ENCODE measurements at places on chromosomes 7 and 10.

DNA sequence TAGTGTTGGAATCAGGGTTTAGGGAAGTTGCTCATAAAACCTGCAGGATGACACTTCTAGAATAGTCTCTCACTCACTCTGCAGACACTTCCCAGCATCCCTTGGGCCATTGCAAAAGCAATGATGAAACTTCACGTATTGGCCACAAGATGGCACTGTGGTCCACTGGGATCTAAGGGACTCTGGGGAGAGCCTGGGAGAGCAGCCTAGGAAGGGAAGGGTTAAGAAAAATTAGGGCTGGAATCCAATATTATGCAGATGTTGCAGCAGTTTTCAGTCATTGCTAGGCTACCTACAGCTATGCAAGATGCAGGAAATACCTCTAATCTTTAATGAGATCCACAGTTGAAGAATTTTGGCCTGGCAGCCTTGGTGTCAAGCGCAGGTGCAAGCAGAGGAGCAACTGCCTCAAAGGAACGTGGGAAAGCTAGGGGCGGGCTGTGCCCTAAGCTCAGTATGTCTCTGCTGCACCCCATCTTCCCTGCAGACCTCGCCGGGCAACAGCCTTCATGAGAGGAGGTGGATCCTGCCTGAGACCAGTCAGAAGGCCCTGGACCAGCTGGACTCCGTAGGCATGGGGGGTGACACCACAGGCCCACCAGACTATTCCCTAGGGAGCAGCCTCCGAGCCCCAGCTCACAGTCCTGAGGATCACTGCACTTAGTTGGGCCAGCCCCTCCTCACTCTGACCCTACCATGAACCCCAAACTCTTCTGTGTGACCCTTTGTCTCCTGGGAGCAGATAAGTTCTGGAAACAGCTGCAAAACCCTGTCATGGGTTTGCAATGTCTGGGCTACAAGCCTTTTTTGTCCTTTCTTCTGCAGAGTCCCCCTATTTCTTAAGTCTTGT lies 127.9 kb upstream of the PRSS58 start:
- DNase-seq = peak; percentile 64

DNA sequence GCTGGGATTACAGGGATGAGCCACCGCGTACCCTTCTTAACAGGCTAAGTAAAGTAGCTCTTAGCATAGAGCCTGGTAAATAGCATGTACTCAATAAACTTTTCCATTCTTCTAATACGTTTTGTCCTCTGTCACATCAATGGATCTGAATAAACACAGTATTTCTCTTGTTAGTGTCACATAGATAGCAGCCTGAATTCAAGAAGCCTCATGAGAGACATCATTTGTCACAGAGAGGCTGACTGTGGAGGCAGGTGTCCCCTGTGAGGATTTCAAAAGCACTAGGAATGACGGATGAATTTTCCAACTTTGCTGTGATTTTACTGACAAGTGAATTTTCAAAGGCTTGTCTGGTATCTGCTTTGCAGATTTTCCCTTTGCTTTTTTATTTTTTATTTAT lies 82.6 kb upstream of the CDC14C start:
- DNase-seq = no peak

GRCh38 chr10:18949391-18949790 lies 99.2 kb upstream of the MALRD1 start:
- DNase-seq = no peak

GRCh38 chr7:159169391-159169790 lies 24.7 kb upstream of the VIPR2 start:
- no peak for DNase-seq

DNA sequence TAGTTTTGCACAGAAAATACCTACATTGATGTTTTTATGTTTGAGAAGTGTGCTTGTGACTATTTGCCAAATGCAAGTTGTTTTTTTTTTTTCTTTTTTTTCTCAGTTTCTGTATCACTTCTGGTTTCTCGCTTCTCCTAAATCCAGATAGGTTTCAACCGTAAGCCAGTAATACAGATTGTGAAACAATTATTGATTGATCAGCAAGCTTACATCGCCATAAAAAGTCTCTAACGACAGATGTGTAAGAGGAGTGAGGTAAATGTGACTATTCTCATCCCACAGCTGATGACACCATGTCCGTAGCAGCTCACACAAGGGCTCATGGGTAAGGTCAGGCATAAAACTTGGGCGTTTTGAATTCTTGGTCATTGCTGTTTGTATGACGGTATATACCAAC lies 202.8 kb upstream of the AKR1E2 start:
- no peak for DNase-seq

DNA sequence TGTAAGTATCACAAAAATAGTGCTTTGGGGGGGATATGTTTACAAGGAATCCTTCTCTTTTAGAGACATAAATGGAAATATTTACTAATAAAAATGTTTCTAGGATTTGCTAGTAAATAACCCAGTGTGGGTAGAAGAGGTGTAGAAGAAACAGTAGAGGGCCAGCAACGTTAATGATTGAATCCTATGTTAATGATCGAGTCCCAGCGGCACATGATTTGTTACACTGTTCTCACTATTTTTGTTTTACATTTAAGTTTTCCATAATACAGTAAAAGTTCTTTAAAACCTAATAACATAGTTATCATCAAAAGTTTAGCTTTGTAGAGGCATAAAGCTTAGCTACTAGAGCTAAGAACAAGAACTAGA lies 66.0 kb downstream of the UBE2H start:
- no peak for DNase-seq

DNA sequence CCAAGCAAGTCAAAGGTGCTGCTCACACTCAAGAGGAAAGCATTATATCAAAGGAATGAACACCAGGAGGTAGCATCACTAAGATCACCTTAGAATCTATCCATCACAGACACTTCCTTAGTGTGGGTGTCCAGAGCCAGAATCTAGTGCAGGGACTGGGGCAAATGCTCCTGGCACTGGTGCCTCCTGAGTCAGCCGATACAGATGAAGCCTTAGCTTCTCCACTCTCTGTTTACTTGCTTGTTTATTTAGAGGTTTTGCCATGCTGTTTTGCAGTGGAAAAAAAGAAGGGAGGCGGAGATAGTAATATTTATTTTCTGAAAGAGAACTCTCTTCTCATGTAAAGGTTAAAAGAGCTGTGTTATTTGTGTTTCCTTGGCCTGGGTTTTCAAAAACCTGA lies 303.1 kb downstream of the WDR11 start:
- DNase-seq = no peak

DNA sequence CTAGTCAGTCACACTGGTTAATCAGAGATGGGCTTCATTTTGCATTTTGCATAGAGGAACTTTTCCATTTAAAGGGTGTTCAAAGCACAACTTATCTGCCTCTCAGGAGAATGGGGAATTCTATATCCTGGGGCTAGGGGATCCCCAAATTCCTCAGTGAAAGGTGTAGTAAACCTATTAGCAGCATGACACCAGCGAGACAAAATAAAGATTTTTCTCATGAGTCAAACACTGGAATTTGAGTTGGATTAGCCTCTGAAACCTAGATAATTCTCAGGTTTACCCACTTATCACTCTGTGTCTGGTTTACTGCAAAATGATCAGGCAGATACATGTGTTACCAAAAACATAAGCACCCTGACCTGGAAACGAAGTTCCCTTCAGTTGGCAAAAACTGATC lies 2.1 kb downstream of the AFAP1L2 start:
- peak; percentile 45 for DNase-seq

DNA sequence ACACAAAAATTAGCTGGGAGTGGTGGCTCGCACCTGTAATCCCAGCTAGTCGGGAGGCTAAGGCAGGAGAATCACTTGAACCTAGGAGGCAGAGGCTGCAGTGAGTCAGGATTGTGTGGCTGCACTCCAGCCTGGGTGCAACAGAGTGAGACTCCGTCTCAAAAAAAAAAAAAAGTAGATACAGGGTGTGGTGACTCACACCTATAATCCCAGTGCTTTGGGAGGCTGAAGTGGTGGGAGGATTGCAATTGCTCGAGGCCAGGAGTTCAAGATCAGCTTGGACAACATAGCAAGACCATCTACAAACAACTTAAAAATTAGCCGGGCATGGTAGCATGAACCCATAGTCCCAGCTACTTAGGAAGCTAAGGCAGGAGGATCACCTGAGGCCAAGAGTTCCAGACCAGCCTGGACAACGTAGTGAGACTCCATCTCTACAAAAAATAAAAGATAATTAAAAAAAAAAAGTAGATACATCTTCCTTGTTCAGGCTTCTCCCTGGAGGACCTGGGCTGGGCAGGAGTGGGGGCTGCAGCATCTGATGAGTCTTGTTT lies 2.0 kb downstream of the MOSPD3 start:
- no peak for DNase-seq

GRCh38 chr7:539731-540411 lies 20.2 kb upstream of the PDGFA start:
- DNase-seq = peak; percentile 95

GRCh38 chr10:6929148-6929830 lies 349.2 kb upstream of the PRKCQ start:
- no peak for DNase-seq

DNA sequence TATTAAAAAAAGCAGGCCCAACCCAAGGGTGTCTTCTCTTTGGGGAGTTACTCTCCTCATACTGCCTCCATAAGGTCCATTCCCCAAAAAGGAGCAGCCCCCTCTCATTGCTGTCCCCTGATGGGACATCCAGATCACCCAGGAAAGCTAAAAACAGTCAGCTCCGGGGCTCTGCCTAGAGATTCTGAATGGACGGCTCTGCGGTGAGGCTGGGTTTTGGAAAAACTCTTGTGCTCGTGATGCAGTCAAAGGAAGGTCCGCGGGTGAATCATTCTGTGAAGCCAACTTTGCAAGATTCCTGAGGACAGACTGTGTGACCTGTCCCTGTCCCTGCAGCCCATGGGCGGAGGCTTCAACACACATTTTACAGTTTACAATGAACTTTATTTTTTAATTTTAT lies 351.5 kb downstream of the TYW1 start:
- DNase-seq = no peak

DNA sequence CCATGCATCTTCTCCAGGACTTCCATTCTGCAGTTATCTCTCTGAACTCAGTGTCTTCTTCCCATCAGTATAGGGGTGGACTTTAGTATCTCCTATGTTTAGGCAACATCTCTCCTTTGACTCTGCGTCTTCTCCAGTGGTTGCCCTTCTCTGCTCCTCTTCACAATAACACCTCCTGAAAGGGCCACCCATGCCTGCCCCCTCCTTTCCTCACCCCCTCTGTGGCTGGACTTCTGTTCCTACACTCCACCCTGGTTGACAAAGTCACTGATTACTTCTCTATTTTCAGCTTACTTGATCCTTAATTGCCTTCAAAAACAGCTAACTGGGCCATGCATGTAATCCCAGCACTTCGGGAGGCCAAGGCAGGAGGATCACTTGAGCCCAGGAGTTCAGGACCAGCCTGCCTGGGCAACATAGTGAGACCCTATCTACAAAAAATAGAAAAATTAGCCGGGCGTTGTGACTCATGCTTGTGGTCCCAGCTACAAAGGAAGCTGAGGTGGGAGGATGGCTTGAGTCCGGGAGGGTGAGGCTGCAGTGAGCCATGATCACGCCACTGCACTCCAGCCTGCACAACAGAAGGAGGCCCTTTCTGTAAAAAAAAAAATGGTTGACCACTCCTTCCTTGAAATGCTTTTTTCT lies 13.7 kb downstream of the SRGN start:
- no peak for DNase-seq

- DNase-seq = peak; percentile 8
These were observed 5.3 kb downstream of the FRMD4A start for GRCh38 chr10:14325325-14325955.

- DNase-seq = no peak
These were observed 381.8 kb upstream of the FZD8 start for GRCh38 chr10:36023939-36024338.

- DNase-seq = no peak
These were observed 6.5 kb downstream of the CHST12 start for GRCh38 chr7:2409745-2410414.

GRCh38 chr10:14381475-14381874 lies 50.8 kb upstream of the FRMD4A start:
- no peak for DNase-seq

DNA sequence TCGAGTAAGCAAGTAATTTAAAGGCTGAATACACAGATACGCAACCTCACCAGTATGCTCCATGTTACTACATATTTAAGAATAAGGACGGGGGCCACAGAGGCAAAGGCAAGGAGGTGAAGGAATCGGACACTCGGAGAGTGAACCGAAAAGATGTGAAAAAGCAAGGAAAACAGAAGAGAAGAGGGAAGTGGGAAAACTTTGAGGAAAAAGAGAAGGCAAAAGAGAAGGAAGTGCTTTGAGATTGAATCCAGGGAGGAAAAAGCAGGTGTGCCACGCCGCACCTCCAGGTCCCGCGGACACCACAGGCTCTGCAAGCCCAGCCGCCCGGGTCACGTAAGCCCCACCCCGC lies 367 bp upstream of the AVL9 start:
- no peak for DNase-seq

All from PC-9 (cell line).